ENCODE measurements at places on chromosomes 11 and 22.

DNA sequence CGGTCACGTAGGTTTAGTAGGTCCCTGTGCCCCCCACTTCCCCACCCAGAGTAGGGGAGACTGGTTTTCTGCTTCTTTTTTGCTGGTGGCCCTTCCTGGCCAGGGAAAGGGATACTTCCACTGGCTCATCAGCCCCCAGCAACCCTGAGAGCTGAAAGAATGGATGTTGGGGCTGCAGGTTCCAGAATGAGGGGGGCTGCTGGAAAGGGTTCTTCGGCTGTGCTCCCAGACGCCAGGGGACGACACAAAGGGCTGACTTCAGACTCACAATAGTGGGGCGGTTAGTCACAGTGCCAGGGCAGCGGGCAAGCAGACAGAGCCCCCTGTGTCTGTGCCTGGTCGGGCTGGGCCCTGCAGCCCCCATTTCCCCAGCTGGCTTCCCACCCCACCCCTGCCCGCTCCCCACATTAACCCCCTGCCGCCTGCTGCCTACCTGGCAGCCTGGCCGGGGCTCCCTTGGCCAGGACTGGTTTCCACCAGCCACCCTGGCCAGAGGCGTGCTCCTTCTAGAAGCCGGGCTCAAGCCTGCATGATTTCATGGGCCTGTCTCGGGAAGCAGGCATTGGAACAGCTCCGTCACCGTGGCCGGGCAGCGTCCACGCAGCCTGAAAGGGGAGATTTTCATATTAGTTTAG is 79.1 kb upstream of the WNT7B start:
- DNase-seq = no peak

GRCh38 chr11:24723231-24723630 is 226.4 kb downstream of the LUZP2 start:
- DNase-seq = no peak

DNA sequence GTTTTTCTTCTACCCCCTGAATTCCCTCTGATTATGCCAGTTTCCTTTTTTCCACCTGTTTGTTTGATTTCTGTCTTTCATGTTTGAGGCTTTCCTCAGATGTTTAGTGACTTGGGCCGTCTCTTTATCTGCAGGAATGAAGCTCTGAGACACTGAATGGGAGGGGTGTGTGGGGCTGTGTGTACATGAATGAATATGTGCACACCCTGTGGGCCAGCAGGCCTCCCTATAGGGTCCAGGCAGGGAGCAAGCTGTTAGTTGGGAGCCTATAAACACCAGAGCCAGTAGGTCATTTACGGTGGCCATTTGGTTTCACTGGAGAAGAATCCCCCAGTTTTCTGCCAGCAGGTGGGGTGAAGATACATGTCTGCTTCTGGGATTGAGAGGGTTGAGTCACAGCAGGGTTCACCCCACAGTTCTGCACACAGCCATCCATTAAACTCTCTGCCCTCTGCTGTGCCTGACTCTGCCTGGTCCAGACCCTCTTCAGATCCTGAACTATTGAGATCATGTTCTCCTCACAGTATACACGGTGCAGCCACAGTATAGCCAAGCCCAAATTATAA is 34.8 kb downstream of the BARX2 start:
- DNase-seq = no peak

GRCh38 chr22:41932353-41932752 is 5.7 kb upstream of the TNFRSF13C start:
- DNase-seq = no peak

- no peak for DNase-seq
These were observed 15.0 kb downstream of the CXCR5 start for GRCh38 chr11:118898400-118899295.

DNA sequence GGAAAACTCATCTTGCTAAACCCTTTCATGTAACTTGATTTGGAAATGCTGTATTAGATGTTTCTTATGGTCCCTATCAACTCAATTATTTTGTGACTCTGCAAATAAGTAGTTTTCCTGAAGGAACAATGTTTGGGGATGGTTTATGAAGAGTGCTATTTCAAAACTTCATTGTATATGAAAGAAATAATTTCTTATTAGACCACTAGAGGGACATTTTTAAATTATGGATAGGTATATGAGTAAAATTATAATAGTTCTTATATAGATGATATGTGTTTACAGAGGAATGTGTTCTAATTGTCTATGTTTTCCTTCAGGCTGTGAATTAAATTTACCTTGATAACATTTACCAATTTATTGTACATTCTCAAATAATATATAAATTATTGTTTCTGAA is 509.4 kb upstream of the RAG2 start:
- no peak for DNase-seq

DNA sequence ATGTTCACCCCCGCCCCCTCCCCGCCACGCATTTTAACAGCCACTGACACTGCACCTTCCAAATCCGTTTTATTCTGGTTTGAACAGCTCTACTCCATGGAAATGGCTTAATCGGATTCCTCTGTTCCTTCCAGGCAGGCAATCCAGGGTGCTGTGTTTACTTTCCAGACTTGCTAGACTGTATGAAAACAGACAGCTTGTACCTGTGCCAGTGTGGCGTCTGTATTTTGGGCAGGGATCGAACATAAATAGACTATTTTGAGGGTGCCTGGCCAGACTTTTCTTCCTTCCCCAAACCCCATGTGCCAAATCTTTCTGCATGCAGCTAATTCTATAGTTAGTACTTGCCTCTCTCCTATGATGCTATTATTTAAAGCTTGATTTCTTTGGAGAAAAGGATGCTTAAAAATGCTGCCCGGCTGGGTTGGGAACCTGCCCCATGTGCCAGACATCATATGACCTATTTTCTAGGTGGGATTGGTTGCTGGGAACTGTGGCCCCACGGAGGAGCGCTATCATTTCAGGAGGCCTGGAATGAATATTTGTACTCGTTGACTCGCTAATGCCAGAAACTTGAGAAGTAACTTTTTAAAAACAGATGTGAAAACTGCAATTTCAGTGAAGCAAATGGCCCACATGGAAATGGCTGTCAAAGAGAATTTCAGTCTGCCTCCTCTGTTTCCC is 814.8 kb downstream of the BRD1 start:
- no peak for DNase-seq

- no peak for DNase-seq
These were observed 66.4 kb downstream of the UBASH3B start for GRCh38 chr11:122721964-122722266.

GRCh38 chr11:68689737-68690625 is 5.6 kb downstream of the GAL start:
- DNase-seq = no peak

GRCh38 chr11:27507557-27508322 is 1.2 kb upstream of the LIN7C start:
- DNase-seq = no peak

DNA sequence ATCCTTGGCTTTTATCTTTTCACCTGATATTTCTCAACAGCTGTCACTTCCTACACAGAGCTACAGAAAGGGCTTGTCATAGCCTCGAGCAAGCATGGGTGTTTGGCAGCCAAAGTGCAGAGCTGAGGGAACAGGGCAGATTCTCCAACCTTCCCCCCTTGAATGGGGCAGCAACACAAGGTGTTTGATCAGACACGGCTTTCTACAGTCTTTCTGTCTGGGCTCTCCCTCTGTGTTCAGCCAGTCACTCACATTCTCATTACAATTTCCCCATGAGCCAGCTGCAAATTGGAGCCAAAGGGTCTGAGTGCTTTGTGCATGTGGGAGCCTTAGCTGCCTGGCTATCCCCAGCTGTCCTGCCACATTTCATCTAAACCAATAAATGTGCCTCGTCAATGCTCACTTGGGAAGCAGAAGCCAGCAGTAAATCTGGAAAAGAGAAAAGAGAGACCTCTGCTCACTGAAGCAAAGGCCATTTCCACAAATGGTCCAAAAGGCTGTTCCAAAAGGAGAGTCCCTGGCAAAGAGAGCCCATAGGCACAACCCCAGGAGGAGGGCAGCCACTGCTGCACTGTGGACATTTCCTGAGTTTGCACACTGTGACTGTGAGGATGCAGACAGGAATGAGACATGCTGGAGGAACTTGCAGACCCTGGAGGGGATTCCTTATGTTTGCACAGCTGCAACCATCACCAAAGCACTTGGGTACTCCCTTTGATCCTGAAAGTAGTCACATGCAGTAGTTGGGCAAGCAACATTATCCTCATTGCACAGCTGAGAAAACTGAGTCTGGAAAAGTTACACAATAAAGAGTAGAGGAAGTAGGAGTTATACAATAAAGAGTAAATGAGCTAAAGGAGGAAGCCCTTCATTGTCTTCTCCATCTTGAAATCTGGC is 186.8 kb downstream of the FAM181B start:
- no peak for DNase-seq

GRCh38 chr11:36314434-36314767 is 18.3 kb downstream of the PRR5L start:
- no peak for DNase-seq

DNA sequence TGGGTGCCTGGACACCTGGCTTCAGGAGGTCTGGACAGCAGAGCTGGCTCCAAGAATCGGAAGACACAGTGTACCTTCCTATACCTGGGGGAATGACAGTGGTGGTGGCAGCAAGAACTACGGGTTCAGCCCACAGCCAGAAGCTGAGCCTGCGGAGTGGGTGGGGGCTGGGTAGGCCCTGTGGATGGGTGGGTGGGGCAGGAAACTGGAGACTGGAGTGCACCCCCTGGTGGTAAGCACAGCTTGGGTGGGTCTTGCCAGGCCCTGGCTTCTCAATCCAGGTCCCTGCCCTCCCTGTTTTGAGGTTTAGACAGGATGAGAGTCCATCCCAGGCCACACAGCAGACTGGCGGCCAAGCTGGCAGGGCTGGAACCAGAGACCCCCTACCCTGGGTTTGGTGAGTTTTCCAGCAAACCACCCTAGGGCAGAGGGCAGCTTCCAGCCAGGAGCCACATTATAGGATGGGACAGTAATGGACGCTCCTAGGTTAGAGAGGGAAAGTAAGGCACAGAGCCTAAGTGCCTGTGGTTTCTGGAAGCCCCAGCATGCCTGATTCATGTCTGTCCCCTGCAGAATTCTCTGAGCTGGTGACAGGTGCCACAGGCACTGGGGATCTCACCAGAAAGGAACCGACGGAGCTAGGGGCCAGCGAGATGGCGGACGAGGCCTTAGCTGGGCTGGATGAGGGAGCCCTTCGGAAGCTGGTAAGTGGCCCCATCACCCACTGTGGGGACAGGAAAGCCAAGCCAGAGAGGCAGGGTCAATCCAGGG is 1.7 kb downstream of the SMTN start:
- peak; percentile 58 for DNase-seq

GRCh38 chr11:33928564-33928963 is 36.7 kb upstream of the LMO2 start:
- no peak for DNase-seq

- DNase-seq = no peak
These were observed 1.2 kb upstream of the NRXN2 start for GRCh38 chr11:64723907-64724862.

- DNase-seq = peak; percentile 83
These were observed at the start of the genes IGHMBP2 and MRPL21 for GRCh38 chr11:68903288-68904247. TSS of gene IGHMBP2 (plus strand) at chr11:68903891. CDS start at chr11:68903953, 62 bp downstream. TSS of gene MRPL21 (minus strand) at chr11:68903832. CDS start at chr11:68903810, 22 bp downstream.

DNA sequence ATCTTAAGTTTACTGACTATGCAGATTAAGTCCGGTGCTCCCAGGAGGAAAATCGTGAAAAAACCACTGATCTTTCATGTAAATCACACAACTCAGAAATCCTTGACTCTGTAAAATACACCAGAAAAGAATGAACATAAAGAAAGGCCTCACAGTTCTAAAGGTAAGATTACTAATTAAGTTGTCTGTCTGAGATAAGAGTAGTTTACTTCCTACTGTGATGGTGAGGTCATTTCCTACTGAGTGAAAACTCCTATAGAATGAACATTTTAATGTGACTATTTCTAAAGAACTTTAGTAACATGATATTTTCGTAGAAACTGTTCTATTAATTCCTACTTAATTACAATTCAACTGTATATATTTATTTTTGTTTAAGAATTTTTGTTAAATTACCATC is 774.4 kb upstream of the CHORDC1 start:
- DNase-seq = no peak

- DNase-seq = no peak
These were observed 127.4 kb downstream of the SPON1 start for GRCh38 chr11:14089690-14090462.

GRCh38 chr11:83785942-83786341 is 499.8 kb upstream of the CCDC90B start:
- DNase-seq = no peak

GRCh38 chr11:121553389-121553788 is 100.6 kb upstream of the SORL1-AS1 start:
- DNase-seq = no peak

- DNase-seq = peak; percentile 57
These were observed 500 bp upstream of the ADSL start for GRCh38 chr22:40345815-40346184.

GRCh38 chr11:117946156-117946841 is 17.1 kb upstream of the TMPRSS13 start:
- DNase-seq = no peak

GRCh38 chr11:86978756-86979608 is 23.8 kb upstream of the FZD4 start:
- no peak for DNase-seq

- no peak for DNase-seq
These were observed 290.2 kb downstream of the SWAP70 start for GRCh38 chr11:9953994-9954626.

- DNase-seq = no peak
These were observed 89.0 kb downstream of the CWC15 start for GRCh38 chr11:94884376-94884775.

GRCh38 chr11:114236829-114237228 is 59.4 kb upstream of the NNMT start:
- DNase-seq = no peak

DNA sequence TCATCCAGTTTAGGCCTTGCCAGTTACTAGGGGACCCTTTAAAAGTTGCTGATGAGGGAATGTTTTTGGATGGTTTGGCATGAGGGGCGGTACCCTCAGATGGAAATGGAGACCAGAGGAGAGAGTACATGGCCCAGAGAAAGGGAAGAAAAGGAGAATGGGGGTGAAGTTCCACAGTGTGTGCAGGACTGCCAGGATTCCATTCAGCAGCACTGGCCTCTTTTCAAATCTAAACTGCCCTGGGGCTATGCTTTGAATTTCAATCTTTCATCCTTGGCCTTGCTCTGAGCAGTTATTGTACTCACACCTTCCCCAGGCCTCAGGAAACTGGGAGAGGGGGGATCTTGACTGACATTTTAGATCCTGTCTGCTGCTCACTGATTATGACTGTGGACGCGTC is 3.0 kb downstream of the SLC3A2 start:
- DNase-seq = no peak

- no peak for DNase-seq
These were observed 26.2 kb downstream of the SUSD2 start for GRCh38 chr22:24207264-24208011.
